ENCODE measurements at places on chromosomes 5 and 9.

DNA sequence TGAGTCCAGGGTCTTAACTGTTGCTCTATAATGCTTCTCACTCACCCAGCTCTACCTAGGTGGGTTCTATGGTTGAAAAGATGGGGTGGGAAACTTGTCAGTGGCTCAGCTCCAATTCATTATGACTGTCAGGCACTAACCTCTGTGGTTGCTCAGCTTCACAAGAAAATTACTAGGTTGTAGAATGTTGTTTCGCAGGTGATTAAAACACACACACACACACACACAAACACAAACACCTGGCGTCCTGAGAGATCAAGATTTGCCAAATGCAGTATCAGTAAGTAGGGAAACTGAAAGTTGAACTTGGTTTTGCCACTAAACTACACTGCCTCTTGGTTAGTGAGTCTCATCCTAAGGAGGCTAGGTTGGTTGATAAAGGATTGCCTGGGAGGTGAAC lies 2.8 kb downstream of the MCCC2 start:
- DNase-seq, result no peak

- DNase-seq, result no peak
These were observed 89.2 kb downstream of the PDE6A start for GRCh38 chr5:149855366-149855765.

DNA sequence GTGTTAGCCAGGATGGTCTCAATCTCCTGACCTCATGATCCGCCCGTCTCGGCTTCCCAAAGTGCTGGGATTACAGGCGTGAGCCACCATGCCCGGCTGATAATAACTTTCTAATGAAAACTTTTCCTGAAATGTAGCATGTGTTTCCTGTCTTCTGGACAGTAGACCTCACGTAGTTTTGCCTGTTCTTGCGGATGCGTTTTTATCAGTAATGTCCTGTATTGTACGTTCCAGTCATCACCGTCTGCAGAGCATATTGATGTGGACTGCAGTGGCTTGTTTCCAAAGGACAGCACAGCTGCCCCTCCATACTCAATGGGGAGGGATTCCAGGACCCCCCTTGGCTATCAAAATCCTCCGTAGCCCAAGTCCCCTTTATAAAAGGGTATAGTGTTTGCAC lies 12.8 kb downstream of the EXOC3 start:
- DNase-seq, result no peak

- DNase-seq, result no peak
These were observed 135.0 kb upstream of the SNX2 start for GRCh38 chr5:122639864-122640263.

GRCh38 chr9:36092509-36093215 lies 43.9 kb upstream of the GLIPR2 start:
- peak; percentile 32 for DNase-seq

DNA sequence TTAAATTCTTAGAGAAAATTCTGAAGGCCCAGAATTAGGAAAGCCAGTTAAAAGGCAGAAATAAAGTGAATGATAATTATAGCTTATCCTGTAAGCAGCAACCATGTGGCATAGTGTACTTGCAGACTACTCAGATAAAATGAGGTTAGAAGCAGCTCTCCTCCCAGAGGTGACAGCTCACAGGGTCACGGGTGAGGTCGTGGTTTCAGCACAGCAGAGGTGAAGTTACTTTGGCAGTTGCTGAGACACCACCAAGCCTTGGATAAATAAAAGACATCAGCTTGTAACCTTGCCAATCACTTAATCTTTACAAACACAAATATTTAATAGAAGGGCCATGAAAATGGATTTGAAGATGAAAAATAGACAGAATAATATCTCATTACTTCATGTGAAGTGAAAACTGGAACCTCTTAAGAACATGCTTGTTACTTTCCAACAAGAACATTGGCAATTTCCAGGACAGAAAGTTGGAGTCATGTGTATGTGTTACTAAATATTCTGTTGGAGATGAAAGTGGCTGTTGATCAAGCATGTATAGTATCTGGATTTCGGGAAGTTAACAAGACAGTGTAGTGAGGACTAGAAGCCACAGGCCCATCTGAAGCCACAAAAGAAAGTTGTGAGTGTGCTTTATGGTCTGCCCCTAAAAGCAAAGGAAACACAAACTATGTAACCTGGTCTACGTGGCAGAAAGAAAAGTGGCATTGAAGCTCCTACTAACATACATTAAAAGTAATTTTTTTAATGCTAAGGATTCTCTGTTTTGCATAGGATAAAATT lies 134.4 kb downstream of the ERCC6L2 start:
- peak; percentile 49 for DNase-seq

DNA sequence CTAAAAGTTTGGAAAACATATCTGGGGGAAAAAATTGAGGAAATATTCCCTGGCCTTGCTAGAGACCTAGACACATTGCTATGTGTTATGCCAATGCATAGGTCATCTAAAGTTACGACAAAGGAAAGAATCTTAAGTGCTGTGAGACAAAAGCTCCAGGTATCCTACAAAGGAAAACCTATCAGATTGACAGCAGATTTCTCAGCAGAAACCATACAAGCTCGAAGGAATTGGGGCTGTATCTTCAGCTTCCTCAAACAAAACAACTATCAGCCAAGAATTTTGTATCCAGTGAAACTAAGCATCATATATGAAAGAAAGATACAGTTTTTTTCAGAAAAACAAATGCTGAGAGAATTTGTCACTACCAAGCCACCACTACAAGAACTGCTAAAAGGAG lies 234.4 kb downstream of the CDH18 start:
- no peak for DNase-seq

GRCh38 chr5:60517094-60517694 lies 182.8 kb downstream of the DEPDC1B start:
- no peak for DNase-seq

- no peak for DNase-seq
These were observed 250.3 kb downstream of the SEC61B start for GRCh38 chr9:99472240-99472915.

DNA sequence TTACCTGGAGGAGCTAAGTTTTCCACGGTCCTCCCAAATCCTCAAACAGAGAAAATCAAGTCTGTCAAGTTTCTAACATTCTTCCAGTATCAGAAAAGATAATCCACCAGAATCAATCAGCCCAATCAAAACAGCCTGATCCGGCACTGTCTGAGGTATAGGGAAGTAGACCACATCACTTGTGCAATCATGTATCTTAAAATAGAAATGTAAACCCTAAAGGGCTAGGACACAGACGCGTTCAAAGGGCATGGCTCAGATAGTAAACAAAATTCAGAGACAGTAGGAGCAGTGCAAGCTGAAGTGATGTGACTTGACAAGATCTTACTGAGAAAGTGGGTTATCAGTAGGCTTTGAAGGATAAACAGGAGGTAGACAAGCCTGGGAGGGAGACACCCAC lies 252.4 kb upstream of the DAPK1 start:
- no peak for DNase-seq

DNA sequence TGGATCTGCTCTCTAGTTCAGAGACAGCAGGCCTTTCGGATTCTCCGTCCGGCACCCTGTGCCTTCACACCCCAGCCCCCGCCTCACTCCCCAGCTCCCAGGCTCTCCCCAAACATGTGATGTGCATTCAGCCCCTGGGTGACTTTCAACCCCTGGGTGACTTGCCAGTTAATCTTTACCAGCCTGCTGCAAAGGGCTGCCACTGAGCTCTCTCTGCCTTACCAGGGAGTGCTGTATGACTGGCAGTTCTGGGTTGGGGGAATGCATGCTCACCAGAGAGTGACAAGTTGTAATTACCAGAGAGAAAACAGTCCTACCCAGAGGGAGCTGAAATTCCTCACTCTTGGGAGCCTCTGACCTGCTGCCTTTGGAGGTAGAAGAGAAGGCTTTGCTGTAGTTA lies 4.9 kb upstream of the ADRA1B start:
- no peak for DNase-seq

DNA sequence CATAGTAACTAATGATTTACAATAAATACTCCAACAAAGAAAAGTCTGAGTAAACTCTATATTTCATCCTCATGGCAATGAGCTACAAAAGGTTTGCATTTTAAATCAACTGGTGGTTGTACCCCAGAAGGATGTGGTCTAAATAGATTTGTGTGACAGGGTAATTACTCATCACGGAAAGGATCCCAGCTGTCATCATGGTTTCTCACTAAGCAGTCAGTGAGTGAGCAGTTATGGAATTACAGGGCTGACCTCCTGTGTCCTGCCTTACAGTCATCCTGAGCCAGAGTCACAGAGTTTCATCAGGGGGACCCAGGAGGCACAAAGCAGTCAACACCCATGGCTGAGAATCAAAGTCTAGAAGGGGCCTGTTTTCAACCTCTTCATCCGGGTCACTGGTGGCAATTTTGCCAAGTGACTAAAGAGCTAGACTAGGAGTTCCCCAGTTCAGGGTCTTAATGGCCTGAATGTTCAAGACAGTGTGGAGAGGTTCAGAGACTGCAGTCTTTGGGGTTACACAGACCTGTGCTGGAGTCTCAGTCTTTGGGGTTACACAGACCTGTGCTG lies 210.7 kb upstream of the SLC24A2 start:
- DNase-seq, result peak; percentile 23

GRCh38 chr5:133032852-133033742 lies 6.7 kb upstream of the ZCCHC10 start:
- no peak for DNase-seq

GRCh38 chr5:3118340-3118739 lies 366.9 kb upstream of the IRX2 start:
- no peak for DNase-seq

- DNase-seq, result no peak
These were observed 243.4 kb downstream of the ARRDC3 start for GRCh38 chr5:91139572-91140200.

- DNase-seq, result no peak
These were observed 62.0 kb downstream of the ANKRD33B start for GRCh38 chr5:10625700-10626472.

GRCh38 chr5:6525910-6526309 lies 77.3 kb downstream of the UBE2QL1 start:
- DNase-seq, result no peak

GRCh38 chr5:172745406-172745805 lies 25.6 kb downstream of the DUSP1 start:
- no peak for DNase-seq

GRCh38 chr9:137077010-137077747 lies at the start of gene UAP1L1:
TSS of gene UAP1L1 (plus strand) at chr9:137077517. CDS start at chr9:137077533, 16 bp downstream.
- peak; percentile 47 for DNase-seq

- DNase-seq, result no peak
These were observed 163.1 kb downstream of the IZUMO3 start for GRCh38 chr9:24382566-24382965.

DNA sequence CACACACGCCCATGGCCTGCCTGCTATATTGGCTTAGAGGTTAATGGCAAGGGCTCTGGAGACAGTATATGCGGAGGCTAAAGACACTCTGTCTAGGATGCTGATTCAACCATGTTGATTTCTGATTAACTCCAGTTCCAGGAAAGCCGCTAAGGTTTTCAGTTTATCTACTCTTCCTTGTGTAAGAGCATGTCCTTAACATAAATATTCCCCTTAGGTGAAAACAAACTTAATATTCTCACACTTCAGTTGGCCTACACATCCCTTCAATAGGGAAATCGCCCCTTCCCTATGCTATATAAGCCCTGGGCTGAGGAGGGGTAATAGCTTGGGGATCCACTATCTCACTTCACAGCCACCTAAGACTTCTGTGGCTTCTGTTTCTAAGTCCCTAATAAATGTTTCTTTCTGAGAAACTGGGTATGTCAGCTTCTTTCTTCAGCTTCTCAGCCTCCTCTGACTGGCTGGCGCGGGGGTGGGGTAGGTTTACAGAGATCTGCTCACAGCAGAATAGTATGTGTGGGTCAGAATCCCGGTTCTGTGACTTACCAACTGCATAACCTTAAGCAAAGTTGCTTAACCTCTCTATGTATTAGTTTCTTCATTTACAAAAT lies 4.3 kb upstream of the GPX3 start:
- DNase-seq, result no peak

- no peak for DNase-seq
These were observed 370.8 kb downstream of the GADD45G start for GRCh38 chr9:89975630-89976029.

DNA sequence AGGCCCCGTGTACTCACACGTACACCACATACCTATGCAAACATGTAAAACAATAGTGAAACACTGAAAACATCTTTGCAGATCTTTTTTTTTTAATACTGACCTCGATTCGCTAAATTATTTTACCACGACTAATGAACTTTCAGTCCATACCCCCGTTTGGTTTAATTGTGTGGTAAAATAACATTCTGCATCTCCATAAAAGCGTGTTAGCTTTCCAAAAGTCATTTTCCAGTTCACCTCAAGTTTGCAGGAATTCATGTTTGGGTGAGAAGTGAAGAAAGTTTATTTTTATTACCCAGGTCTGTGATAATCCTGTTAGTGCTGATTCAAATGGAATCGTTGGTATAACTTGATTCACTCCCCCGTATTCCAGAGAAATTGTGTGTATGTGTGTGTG lies 652 bp downstream of the ARSK start:
- no peak for DNase-seq

- peak; percentile 12 for DNase-seq
These were observed 809 bp downstream of the MCCC2 start for GRCh38 chr5:71587766-71588532.

DNA sequence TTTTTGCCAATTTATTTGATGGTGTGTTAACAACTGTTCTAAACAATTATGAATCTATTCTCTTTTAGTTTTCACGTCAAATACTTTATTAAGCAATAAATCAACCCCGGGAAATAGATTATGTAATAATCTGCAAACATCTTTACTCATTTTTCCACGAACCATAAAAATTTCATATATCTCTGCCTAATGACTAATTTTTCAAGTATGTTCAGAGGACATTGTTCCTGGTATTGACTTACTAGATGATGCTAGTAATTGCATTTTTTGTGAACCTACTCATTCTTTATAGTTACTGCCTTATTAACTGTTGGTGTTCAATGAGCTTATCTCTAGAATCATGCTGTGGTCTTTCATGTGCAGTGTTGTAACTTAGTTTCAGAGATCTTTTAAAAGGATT lies 41.0 kb upstream of the FBN2 start:
- no peak for DNase-seq
